ENCODE measurements at places on chromosomes 6 and 20.
A peak's percentile ranks its signal among the peaks of the same experiment; 100 is the strongest.

- no peak for DNase-seq
Measured at GRCh38 chr6:16756660-16757255, 4.5 kb downstream of the ATXN1 start.

GRCh38 chr6:155493026-155493693, 37.5 kb upstream of the NOX3 start:
- no peak for DNase-seq

GRCh38 chr20:4127344-4127743, 112.0 kb upstream of the RNF24 start:
- no peak for DNase-seq

DNA sequence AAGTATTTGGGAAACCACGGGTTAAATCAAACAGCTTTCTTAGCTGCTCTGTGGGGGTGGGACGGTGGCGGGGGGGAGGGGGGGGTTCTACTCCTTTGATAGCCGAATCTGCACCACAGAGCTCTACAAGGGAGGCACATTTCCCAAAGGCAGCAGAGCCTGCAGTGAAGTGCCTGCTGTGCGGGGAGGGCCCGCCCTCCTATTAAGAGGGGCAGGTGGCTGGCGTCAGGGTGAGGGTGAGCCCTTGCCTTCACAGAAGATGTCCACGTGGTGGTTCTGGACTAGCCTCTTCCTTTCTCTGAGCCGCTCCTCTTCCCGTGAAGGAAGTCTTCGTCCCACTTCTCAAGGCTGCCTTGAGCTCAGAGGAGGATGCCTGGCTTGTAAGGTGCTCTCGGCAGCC, 174.9 kb upstream of the THBS2 start:
- DNase-seq = no peak

- no peak for DNase-seq
Measured at GRCh38 chr6:67909354-67909753, 725.7 kb upstream of the ADGRB3 start.

DNA sequence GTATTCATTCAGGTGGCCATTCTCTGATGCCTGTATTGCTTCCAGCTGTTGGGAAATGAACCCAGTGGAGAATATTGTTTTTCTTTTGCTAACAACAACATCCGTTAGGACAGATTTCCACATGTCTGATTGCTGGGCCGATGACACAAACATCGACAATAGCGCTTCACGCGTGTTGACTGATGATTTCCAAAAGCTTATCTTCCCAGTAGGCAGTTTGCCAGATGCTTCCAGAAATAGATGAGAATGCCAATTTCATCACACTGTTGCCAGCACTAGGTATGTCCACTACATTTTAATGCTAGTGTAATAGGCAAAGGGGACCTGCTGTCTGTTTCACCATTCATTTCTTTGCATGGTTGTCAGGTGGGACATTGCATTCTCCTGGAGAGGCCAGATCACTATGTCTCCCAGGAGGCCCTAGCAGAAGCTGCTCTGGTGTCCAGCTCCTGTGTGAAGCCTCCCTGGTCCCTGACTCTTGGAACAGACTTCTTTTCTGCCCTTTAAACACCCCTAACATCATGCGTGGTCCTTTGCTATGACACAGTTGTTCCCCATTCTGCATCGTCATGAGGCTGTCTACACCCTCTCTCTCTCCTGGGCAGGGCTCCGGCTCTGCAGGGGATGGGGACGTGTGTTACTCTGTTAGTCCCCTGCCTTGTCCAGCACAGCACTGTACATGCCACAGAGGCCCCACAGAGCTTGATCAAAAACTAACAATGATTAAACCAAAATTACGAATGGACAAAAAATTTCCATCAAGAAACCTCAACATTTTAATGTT, 181.6 kb downstream of the CDH26 start:
- DNase-seq = no peak

GRCh38 chr6:89853068-89853467, 23.4 kb downstream of the CASP8AP2 start:
- no peak for DNase-seq

- DNase-seq = no peak
Measured at GRCh38 chr6:160277546-160277945, 18.9 kb upstream of the SLC22A2 start.

GRCh38 chr6:42367353-42368011, 84.2 kb downstream of the TRERF1 start:
- DNase-seq = no peak

DNA sequence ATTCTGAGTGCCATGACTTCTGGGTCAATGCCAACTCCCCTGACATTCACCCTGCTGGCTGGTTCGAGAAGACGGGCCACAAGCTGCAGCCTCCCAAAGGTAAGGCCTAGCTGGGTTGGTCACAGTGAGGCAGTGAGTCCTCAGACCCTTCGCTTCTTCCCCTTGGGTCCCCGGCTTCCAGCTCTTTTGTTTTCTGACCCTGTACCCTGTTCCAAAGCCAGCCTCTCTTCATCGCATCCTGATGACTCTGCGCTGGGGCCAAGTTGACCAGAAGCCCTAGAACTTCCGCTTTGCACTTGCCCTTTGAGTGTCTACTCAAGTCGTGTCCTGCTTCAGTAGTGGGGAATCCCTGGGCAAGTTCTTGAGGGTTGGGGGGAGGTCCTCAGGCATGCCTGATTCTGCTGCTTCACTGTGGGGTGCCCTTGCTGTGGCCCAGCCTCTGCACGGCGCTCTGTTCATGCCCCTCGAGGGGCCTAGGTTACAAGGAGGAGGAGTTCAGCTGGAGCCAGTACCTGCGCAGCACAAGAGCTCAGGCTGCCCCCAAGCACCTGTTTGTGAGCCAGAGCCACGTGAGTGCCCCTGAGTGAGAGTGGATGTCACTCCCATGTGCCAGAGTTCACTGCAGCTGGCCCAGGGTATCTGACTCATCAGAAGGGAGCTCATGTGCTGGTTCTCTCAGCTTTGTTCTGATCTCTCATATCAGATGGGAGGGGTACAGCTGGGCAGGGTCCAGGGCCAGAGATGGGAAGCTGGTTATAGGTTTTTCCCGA, 23.0 kb downstream of the L3MBTL1 start:
- no peak for DNase-seq

GRCh38 chr6:98843271-98844243, 9.2 kb downstream of the POU3F2 start:
- DNase-seq = no peak

- no peak for DNase-seq
Measured at GRCh38 chr6:5094327-5094726, 9.2 kb downstream of the PPP1R3G start.

DNA sequence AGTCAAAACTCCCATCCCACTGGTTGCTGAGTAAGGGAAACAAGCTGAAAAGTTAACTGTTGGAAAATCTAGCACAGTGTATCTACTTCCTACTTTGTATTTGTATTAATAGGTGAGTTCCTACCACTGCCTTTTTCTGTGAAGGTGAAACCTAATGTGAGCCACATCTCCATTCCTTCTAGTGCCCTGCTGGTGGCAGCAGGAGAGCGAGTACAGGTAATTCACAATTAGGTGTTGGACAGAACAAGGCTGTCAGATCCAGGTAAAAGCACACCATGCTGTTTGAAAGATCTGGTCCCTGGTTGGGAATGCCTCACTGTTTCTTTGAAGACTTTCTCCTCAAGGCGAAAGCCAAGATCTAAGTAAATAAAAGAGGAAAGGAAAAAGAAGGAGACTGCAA, 528.4 kb downstream of the PKHD1 start:
- no peak for DNase-seq

GRCh38 chr6:31368461-31368860, 11.5 kb upstream of the HLA-B start:
- no peak for DNase-seq

- DNase-seq = no peak
Measured at GRCh38 chr6:43669050-43669921, 18.3 kb downstream of the MRPS18A start.

DNA sequence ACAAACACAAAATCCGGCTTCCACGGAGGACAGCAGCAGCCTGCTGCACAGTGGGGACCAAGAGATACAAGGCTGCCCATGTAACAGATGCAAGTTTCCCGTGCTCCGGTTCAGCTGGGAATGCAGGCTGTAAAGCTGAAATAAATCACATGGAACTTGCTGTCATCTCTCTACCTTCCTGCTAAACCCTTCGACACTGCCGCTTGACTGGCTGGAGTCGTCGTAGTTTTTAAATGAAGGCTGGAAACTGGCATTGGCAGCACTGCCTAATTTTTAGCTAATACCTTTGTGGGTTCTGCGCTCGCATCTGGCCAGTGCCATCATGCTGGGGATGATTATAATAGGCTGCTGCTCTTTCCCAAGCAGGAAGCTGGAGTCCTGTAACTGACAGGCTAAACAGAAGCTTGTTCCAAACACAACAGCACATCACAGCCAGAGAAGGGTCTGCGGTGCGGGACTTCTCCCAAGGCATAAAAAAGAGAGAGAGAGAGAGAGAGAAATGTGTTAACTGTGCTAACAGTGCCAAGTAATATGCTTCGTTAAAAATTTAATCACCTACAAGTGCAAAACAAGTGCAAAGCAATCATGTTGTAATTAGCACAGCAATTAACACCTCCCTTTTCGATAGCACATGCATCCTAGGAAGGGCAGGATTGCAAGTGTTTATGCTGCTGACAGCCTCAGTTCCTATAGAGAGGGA, 146.1 kb downstream of the TFAP2A start:
- DNase-seq = no peak

DNA sequence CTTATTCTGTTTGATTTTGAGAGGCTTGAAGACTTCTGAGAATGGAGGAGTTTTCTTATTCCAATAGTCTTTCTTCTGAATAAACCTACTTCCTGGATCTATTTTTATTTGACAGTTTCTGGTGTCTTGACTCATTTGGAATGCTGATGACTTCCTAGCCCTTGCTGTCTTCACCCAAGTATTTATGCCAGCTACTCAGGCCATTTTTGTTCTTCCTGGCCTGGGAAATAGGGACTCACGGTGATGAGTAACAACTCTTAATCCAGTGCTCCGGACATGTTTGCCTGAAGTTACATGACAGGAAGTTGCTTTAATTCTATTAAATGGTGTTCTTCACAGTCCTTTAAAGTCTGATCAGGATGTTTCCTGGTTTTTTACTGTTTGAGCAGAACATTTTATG, 272.1 kb upstream of the EYS start:
- no peak for DNase-seq

DNA sequence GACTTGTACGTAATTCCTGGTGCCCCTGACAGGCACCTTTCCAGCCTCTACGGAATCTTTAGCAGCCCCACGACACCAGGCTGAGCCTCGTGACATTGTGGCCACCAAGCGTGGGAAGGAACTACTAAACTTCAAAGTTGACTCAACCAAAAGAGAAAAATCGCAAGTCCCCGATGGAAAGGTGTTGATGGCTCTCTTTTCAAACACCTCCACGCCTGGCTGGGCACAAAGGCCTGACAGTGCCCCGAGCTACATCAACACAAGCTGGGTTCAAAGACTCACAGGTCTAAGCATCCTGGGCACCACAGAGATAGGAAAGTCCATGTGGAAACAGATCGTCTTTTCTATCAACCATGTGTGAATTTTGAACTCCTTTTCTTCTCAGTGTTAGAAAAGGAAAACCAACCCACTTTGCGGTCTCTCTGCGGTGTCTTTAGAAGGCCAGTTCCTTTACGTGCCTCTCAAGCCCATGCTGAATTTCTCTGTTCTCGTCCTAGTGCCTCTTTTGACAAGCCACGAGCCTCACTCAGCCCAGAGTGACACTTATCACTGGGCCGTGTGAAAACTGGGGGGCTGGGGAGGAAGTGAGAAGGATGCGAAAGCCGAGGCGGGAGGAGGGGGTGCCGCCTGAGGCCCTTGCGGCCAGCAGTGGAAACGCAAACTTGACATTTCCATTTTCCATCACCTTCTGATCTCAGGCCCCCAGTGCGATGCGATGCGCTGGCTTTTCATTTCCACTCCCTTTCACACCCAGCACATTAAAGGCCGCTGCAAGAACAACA, 59.4 kb downstream of the GFOD1 start:
- peak; percentile 59 for DNase-seq

GRCh38 chr6:119346936-119347335, 2.6 kb downstream of the MAN1A1 start:
- no peak for DNase-seq

DNA sequence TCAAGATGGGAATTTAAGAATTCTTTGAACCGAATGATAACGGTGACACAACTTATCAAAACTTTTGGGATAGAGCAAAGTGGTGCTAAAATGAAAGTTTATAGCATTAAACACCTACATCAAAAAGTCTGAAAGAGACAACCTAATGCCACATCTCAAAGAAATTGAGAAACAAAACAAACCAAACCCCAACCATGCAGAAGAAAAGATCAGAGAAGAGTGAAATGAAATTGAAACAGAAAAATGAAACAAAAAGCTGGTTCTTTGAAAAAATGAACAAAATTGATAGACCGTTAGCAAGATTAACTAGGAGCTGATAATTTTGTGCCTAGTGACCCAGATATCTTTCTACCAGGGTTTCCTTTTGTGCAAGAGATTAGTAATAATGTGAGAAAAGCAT, 248.0 kb upstream of the EYS start:
- no peak for DNase-seq

DNA sequence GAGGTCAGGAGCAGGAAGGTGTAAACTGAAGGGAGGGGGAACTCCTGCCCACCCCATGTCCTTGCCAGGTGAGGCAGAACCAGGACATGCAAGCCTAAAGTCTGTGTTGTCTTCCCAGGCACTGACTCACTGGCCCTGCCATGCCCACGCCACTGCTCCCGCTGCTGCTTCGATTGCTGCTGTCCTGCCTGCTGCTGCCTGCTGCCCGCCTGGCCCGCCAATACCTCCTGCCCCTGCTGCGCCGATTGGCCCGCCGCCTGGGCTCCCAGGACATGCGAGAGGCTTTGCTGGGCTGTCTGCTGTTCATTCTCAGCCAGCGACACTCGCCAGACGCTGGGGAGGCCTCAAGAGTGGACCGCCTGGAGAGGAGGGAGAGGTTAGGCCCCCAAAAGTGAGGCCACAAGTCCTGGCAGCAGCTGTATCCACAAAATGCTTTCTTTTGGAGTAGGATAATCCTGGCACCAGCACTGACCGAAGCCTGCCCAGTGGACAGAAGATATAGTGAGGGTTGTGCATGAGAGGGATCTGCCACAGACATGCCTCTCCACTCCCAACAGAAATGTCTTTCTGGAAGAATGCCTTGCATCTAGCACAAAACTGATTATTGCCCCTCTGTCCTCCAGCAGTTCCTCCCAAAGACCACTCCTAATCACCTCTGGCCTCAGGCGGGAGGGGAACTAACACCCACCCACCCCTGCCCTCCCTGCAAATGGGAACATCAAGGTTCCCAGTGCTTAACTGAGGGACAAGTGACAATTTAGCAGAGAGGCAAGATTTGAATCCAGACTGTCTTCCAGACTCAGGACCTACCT, 812 bp downstream of the MYMX start:
- no peak for DNase-seq

DNA sequence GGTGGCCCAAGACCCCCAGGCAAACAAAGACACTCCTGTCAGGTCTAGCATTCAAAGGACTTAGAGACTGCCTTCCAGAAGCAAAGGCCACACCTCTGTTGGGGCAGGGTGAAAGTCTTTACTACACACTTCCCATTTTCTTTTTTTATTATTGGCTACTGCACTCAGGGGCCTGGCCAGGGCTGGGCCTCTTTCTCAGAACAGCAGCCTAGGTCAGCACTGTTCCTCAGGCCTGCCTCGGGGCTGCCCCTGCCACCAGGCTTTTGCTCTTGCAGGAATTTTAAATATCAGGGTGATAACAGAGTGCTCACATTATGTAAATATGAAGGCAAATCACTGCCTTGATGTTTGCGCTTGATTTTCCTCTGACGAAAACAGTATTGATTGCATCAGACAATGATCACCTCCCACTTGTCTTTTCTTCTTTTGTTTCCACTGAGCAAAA, 18.5 kb downstream of the GSTA4 start:
- no peak for DNase-seq
